Ecto neural progenitor cell (in vitro differentiated cells): ENCODE measurements at places on chromosomes 2 and 18.

- no peak for DNase-seq
These were observed 39.5 kb upstream of the LBH start for GRCh38 chr2:30191819-30192271.

DNA sequence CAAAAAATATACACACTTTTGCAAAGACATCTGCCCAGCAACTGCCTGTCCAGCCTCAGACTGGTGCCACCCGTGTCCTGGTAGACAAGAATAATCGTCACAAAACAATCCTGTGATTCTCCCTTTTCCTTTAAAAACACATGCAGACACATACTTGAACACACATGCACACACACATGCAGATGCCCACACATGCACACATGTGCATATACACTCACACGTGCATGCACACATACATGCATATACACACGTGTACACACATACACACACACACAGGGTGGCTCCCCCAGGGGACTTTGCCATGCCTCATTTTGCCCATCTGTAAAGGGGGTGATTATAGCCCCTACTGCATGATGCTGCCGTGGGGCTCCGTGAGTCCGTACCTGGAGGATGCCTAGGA, 24.9 kb upstream of the ALPP start:
- no peak for DNase-seq

DNA sequence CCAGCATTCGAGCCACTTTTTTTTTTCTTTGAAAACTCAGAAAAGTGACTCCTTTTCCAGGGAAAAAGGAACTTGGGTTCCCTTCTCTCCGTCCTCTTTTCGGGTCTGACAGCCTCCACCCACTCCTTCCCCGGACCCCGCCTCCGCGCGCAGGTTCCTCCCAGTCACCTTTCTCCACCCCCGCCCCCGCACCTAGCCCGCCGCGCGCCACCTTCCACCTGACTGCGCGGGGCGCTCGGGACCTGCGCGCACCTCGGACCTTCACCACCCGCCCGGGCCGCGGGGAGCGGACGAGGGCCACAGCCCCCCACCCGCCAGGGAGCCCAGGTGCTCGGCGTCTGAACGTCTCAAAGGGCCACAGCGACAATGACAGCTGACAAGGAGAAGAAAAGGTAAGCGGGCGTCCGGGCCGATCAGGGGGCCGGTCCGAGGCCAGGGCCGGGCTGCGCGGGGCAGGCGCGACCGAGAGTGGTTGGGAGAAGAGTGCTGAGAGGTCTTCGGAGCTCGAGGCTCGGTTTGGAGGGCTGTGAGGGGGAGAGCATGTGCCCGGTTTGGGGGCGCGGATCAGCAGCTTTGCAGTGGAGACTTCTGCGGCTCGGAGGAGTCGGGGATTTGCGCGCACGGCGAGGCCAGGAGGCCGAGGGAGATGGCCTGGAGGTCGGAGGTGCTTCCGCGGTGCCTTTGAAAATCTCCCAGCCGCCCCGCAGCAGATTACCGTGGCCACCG, 502 bp downstream of the EPAS1 start:
- peak; percentile 72 for DNase-seq

GRCh38 chr2:80030135-80030534, 274.4 kb downstream of the LRRTM1 start:
- no peak for DNase-seq

DNA sequence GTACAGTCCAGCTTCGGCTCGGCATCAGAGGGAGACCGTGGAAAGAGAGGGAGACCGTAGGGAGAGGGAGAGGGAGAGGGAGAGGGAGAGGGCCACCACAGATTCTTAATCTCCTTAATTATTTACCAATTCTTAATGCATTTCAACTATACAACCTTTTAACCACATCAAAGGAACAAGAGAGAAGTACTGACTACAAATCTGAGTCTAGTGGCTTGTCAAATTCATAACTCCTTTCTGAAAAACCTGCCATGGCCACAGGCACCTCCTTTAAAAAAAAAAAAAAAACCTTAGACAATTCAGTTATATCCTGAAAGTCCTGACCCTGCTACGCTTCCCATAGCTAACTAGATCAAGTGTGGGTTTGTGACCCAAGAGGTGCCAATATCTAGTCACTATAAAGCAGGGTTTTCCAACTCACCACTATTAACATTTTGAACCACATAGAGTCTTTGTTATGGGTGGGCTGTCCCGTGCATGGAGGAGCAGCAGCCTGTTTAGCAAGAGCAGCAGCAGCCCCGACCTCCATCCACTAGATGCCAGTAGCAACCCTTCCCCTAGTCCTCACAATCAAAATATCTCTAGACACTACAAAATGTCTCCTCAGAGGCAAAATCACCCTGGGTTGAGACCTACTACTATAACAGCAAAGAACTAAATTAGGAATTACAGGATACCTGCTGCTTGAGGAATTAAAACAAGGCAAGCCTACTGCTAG, 6.8 kb downstream of the ESCO1 start:
- DNase-seq, result no peak

DNA sequence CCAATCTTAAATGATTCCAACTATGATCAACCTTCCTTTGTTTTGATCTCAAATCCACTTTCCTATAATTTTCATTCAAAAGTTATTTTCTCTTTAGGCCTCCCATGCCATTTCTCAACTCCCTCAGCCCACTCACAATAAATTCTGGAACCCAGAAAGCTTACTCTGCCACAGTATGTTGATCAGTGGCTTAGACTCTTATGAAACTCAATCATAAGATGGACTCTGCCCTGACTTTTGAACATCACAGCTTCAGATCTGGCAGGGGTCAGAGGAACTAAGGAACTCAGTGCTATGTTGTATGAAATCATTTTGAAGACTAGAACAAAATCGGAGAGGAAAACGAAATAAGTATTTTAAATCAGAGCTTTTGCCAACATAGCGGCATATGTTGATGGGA, 59.8 kb upstream of the LGALSL start:
- peak; percentile 0 for DNase-seq

- DNase-seq, result peak; percentile 51
These were observed 1.1 kb downstream of the ITGAV start for GRCh38 chr2:186590759-186591505.

GRCh38 chr18:9426753-9427152, 48.6 kb upstream of the RALBP1 start:
- DNase-seq, result peak; percentile 23

- DNase-seq, result no peak
These were observed 59.7 kb upstream of the PHLPP1 start for GRCh38 chr18:62655520-62656219.

GRCh38 chr18:79936641-79937040, 14.8 kb downstream of the SLC66A2 start:
- no peak for DNase-seq

DNA sequence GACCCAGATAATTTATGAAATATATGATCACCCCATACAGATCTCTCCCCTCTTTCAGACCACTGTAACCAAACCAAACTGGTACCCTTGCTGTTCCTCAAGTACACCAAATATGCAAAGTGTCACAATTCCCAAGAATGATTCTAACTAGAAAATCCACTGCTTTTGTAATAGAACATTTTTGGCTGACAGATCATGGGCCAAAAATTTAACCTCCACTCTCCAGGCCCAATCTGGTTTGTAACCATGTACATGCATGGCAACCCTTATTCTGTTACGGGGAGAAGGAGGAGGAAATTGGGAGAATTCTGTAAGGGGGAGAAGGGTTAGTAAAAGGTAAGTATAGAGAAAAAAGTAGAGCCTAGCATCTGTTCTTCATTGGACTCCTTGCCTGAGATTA, 62.0 kb downstream of the IKZF2 start:
- no peak for DNase-seq

DNA sequence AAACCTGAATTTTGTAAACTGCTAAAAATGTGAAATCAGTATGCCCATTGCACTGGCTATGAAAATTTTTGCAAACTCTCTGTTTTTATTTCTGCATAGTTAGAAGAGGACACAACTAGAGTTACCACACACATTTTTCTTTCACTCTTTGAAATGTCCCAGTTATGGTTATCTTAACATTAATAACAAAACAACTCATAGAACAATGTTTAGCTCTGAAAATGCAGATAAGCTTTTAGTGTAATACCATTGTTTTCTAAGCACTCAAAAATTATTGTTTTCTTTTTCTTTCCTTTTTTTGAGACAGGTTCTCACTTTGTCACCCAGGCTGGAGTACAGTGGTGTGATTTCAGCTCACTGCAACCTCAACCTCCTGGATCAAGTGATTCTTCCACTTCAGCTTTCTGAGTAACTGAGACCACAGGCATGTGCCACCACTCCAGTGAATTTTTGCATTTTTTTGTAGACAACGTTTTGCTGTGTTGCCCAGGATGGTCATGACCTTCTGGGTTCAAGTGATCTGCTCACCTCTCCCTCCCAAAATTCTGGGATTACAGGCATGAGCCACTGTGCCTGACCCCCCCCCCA, 1204.5 kb upstream of the ZEB2 start:
- DNase-seq, result no peak

GRCh38 chr18:43648002-43648401, 370.7 kb upstream of the SYT4 start:
- no peak for DNase-seq

GRCh38 chr18:79934311-79935097, 16.9 kb downstream of the SLC66A2 start:
- DNase-seq, result no peak
